ENCODE measurements at places on chromosomes 12 and 14.

GRCh38 chr12:121085506-121086353 lies 46.7 kb upstream of the OASL start:
- DNase-seq = no peak

DNA sequence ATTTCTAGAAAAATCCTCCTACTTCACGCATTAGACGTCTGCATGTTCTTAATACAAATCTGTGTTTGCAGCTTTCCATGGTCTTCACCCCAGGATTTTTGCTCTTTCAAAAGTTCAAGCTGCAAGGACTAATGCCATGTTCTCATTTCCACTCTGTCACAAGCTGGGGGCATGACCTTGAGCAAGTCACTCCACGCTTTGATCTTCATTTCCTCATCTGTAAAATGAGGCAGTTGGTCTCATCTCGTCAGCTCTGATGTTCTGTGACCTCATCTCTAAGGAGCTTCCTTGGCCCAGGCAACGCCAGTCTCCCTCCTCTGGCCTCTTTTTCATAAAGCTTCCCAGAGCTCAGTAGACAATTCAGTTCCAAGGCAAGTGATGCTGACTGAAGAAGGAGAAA lies 18.8 kb upstream of the BMP4 start:
- DNase-seq = no peak

GRCh38 chr14:82533351-82533750 lies 999.7 kb upstream of the SEL1L start:
- DNase-seq = no peak

DNA sequence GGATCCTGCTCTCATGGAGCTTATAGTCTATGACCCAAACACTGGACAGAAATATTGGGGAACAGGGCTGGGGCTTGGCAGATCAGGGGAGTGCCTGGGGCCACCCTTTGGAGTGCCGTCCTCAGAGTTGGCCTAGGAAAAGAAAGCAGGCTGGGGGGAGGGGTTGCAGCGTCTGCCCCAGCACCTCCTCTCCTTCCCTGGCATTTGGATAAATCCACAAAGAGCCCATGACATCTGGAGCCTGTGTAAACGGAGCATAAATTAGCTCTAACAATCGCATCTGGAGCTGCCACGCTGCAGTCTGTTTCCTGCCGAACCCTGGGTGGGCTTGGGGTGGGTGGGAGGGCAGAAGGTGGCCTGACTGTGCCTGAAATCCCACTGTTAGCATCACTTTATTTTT lies 63.8 kb downstream of the MVK start:
- DNase-seq = no peak

DNA sequence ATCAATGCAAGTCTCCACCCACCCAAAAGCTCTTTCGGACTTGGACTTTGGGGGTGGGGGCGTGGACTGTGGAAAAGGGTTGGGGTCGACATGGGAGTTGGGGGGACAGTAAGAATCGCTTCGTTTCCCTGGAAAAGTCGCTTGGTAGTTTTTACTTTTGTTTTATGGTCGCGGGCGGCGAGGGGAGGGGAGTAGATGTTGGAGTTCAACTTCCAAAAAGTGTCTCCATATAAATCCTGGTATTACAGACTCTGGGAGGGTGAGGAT lies 568 bp upstream of the BCL11B start:
- DNase-seq = no peak

DNA sequence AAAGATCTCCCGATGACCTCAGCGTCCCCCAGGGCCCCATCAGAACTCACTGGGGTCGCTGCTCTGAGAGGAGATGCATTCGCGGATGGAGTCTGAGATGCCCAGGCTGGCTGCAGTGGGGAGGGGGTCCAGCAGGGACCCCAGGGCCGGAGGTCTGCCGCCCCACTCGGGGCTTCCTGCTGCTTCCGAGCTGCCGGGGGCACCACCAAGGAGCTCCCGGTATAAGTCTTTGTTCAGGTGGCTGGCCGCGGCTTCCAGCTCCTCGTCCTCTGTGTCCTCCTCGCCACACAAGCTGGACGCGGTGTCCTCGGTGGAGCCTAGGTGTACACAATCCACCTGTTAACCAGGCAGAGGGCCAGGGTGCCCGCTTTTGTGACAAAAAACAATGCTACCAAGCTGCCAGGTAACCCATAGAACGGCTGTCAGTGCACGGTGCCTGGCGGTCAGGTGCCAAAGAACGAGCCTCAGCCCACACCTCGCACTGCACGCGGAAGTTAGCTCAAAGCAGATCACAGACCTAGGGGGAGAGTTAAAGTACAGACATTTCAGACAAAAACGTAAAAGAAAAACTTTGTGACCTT lies 26.6 kb upstream of the BTBD6 start:
- no peak for DNase-seq

DNA sequence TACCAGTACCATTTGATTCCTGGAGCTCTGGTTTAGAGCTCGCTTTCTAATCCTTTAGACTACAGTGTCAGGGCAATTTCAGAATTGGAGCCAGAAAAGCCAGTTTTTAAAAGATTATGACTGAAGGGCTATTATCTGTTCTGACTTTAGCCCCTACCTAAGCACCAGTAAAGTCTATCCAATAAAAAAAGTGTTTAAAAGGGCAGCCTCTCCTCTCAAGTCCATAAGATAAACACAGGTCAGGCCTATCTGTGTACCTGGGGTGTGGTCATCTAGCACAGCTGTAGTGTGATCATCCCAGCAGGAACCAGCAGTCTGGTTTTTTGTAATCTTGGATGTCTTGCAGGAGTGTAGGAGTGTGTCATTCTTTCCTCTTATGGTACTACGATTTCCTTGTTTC lies 6.6 kb downstream of the APPL2 start:
- no peak for DNase-seq
